Tracheal epithelial cell (primary cell): ENCODE measurements at places on chromosomes 6 and 20. TPM values are rescaled to one million over a fixed set of nuclear protein-coding genes. Genes with fewer than 3 reads are reported as not detected.

FAXC gene
- 3.6 and 5.1 TPM in 2 replicates for total RNA-seq

SPATS1 gene
- total RNA-seq = not detected in 2 replicates

PRKN gene
- 0.48 and 0.64 TPM in 2 replicates for total RNA-seq

SDHAF4 gene
- 6.5 and 11.9 TPM in 2 replicates for total RNA-seq

SRMS gene
- 0.43 TPM in 1 of 2 replicates, not detected in the other for total RNA-seq

TUBB2B gene
- 10.8 TPM in 1 of 2 replicates, not detected in the other for total RNA-seq

PROKR2 gene
- total RNA-seq = not detected in 2 replicates

RSPO4 gene
- total RNA-seq = not detected in 2 replicates

MYCT1 gene
- 0.64 and 0.72 TPM in 2 replicates for total RNA-seq

TREML1 gene
- not detected in 2 replicates for total RNA-seq

WFDC5 gene
- total RNA-seq = 2.4 TPM in 1 of 2 replicates, not detected in the other

LPA gene
- total RNA-seq = 0.24 TPM in 1 of 2 replicates, not detected in the other

RAET1G gene
- total RNA-seq = 19.5 and 41.3 TPM in 2 replicates

CLIC5 gene
- 0.72 TPM in 1 of 2 replicates, not detected in the other for total RNA-seq

TNFAIP3 gene
- total RNA-seq = 2.1 and 124 TPM in 2 replicates

MICB gene
- 4.7 and 9.9 TPM in 2 replicates for total RNA-seq

POU5F1 gene
- 0.21 and 1.2 TPM in 2 replicates for total RNA-seq

HLA-DOA gene
- 0.24 TPM in 1 of 2 replicates, not detected in the other for total RNA-seq

CALHM5 gene
- total RNA-seq = under 0.01 TPM in 1 of 2 replicates, not detected in the other

SEL1L2 gene
- not detected in 2 replicates for total RNA-seq

EPB41L1 gene
- total RNA-seq = 3.4 and 7.2 TPM in 2 replicates

SPO11 gene
- total RNA-seq = not detected in 2 replicates

IPCEF1 gene
- total RNA-seq = under 0.01 TPM in 2 replicates

HLA-DRB1 gene
- total RNA-seq = 3.4 TPM in 1 of 2 replicates, not detected in the other

GHRH gene
- total RNA-seq = not detected in 2 replicates

TCP11 gene
- total RNA-seq = not detected in 2 replicates

TRMT11 gene
- 22.2 and 29.8 TPM in 2 replicates for total RNA-seq
